Stimulated activated CD8-positive, alpha-beta memory T cell treated with anti-CD3 and anti-CD28 coated beads, Interleukin-15, amount 100 ng/mL, for 48 hours (primary cell): ENCODE measurements at places on chromosomes 1 and 21.

DNA sequence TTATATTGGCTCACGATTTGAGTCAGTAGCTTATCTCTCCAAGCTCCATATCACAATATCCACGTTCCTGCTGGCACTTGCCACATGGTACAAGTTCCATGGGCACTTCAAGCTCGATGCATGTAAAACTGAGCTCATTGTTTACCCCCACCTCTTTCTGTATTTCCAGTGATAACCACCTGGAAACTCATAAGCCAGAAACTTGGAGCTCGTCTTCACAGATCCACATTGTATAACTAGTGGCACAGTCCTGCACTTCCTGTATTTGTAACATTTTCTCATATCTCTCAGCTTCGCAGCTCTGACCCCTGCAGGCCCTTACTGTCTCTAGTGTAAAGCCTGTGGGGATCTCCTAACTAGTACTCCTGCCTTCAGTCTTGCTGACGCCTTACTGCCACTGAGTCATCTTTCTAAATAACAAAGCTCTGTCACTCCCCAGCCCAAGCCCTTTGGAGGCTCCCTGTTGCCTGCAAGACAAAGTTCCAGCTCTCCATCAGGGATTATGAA, 6.5 kb upstream of the C2CD4D start:
- no peak for DNase-seq

DNA sequence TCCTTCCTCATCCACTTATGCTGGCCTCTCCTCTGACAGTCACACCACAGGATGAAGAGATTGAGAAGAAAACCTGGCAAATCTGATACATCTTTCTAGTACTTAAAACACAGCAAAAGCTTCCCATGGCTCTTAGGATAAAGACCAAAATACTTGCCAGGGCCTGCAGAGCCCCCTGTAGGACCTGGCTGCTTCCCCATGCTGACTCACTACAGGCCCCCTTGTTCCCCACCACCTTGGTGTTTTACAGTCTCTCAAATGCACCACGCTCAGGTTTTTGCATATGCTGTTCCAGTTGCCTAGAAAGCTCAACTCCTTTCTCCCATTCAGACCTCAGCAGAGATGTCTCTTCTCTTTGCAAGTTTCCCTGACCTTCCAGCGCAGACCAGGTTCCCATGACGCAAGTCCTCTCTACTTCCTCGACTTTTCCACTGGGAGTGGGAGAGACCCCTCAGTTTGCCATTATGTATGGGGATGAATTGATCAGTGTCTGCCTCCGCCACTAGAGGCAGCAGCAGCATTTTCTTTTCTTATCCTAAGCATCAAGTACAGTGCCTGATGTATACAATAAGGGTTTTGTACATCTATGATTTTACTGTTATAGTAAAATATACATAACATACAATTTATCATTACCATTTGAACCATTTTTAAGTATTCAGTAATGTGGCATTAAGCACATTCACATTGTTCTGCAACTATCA, 113.8 kb upstream of the C8B start:
- DNase-seq: no peak

DNA sequence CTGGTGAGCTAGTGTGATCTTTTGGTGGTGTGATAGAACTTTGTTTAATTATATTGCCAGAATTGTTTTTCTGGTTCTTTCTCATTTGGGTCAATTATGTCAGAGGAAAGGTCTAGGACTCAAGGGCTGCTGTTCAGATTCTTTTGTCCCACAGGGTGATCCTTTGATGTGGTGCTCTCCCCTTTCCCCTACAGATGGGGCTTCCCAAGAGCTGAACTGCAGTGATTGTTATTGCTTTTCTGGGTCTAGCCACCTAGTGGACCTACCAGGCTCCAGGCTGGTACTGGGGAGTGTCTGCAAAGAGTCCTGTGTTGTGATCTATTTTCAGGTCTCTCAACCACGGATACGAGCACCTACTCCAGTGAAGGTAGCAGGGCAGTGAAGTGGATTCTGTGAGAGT, 25.9 kb upstream of the CD84 start:
- no peak for DNase-seq

DNA sequence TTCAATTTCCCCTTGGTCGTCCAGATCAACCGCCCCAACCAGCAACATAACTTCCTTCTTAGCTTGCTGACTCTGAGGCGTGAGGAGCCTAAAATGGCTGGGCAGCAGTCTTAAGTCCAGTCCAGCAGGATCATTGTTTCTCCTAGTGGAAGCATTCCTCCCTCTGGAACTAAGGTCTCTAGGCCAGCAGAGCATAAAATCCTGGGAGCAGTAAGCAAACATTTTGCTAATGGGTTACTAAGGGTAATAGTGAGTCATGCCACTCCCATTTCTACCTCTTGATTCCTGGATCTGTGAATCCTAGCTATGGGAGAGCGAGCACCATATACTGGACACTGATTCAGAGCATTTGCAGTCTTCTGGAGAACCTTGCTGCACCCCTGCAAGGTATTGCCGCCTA, 59.9 kb downstream of the ADSS2 start:
- DNase-seq: no peak

DNA sequence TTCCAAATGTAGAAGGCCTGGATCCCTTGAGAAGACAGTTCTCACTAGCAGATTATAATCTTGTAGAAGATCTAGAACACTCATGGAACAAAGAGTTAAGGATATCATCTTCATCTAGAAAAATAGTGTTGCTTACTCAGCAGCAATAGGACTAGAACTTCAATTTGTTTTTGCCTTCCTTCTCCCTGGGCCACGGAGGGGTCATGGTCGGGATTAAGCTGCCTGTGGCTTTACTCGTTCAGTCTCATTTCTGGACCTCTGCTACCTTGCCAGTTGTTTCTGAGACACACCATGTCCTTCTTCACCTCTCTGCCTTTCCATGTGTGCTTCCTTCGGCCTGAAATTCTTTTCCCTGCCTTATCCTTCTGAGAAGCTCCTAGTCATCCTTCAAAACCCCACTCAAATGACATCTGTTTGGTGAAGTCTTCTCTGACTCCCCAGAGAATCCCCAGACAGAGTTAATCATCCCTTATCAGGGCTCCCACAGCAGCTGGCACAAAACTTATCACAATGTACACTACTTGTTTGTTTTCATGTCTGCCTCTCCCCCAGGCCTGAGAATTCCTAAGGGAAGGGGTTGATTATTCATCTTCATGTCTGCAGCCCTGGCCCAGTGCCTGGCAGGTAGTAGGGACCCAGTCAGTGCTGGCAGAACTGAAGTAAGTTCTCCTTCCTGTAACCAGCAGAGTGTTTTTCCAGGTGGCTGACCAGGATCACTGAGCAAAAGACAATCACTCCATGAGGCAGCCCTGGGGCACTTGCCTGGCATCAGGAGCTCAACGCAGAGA, 15.5 kb upstream of the SNX27 start:
- DNase-seq: no peak

DNA sequence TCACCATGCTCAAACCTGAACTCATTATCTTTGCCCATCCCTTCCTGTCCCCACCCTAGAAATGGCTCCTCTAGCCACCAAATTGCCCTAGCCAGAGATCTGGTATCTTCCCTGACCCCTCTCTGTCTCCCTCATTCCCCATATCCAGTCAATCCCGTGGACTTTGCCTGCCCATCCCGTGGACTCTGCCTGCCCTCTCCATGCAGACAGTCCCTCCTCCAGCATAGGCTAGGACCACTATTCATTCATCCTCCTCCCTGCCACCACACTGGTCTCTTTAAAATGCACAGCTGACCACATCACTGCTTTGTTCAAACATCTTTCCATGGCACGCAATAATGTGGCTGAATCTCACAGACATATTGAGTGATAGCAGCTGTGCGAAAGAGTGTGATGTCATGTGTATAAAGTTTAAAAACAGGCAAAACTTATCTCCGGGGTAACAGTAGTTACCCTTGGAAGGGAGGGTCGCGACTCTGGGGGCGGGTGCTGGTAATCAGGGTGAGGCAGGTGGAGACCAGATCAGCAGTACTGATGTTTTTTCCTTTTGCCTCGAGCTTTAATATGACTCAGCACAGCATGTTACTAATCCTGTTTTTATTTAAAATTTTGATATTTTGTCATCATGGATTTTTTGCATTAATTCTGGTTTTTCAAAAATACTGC, 4.8 kb upstream of the SLC2A1 start:
- DNase-seq: no peak

DNA sequence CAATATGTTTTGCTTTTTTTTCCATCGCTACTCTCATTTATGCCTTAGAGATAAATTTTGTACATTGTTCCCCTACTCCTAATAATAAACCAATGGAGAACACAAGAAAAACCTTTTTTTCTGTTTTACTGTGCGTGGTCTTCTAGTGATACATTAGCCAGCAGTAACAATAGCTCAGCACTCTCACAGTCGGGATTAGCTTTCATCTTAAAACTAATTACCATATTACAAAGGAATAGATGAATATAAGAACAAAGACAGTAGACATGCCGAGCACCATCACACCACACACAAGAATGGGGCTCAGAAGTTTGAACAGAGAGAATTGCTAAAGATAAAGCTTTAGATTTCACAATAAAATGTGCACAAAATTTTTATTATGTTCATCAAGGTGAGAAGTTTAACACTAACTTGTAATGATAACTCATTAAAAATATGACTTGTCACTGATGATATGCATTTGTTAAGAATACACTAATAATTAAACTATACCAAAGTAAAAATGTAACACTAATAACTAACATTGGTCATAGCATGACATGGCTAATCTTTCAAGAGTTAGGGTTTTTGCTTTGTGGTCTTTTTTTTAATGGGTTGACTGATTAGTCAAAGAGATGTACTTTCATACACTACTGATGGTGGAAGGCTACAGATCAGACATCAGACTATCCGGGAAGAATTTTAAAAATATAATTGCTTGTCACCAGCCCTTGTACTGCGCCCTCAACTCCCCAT, 61.8 kb downstream of the EXTL2 start:
- DNase-seq: no peak

- DNase-seq: no peak
These were observed 63.6 kb downstream of the KAZN start for GRCh38 chr1:14662116-14662515.

- DNase-seq: no peak
These were observed 98.9 kb downstream of the PGBD5 start for GRCh38 chr1:230326971-230327891.

- no peak for DNase-seq
These were observed 152.3 kb upstream of the RAB4A start for GRCh38 chr1:229118477-229119061.

DNA sequence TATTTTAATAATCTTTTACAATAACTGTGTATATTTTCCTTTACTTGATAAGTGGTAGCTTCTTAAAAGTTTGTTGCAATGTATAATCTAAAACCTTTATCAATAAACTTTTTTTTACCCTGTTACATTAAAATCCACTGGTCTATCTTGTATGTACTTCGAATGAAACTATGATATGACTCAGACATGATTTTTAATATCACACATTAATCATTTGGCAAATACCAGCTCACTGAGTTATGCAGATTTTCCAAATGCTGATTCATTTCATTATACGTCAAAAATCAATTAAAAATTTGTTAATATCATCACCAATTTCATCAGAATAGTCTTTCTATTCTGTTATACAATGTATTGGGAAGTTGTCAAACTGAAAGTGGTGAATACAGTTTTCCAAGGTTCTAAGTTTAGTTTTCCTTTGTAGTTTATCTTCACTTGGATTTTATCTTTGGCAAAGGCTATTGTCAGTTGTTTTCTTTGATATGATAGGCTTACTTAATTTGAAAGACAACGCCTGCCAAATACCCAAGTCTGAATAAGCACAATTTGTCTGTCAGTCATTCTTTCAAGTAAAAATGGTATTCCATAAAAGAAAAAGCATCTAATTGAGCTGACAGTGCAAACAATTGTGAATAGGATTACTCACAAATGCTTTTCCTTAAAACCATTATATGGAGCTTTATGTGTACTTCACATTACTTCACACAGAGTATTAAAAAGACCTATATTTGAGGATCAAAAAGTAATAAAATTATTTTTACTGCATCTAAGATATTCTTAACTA, 127.0 kb downstream of the NME7 start:
- no peak for DNase-seq

DNA sequence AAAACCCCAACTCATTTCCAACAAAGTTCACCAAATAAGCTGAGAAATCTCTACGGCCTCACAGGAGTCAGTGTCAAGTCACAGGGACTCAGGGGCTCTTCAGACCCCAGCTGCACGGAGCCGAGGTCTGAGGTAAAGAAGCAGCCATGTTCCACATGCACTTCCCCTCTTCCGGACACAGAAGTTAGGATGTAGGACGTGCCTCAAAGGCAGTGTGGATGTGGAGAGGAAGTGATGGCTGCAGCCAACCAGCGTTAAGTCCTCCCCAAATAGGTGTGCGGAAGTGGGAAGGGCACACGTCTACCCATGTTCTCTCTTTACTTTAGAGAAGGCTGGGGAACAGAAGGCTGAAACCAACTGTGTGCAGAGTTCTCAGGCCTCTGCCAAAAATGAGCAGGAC, 14.6 kb upstream of the NCF2 start:
- no peak for DNase-seq

DNA sequence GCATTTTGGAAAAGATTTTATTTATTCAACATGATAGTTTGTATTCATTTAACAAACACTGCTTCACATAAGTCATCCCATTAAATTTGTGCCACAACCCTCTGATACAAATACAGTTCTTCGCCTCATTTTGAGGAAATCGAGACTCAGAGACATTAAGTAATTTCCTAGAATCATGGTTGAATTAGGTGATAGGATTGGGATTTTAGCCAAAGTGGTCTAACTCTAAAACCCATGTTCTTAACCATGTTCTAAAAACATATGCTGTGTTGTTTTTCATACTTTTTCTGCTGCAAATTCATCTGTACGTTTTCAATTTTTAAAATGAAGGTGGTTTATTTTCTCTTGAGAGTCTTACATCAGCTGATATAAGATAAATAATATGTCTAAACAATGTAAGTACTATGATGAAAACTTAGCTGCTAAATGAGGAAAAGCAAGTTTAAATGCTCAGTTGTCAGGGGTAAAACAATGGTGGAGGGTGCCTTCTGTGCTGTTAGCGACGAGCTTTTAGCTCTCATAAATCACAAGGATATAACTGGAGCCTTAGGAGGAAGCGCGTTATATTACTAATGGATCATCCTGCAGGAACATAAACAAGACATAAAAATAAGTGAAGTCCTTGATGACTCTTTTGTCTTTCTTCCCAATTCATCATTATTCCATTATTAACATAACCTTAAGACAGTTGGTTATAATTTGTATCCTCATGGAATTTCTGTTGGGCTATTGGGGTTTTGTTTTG, 97.7 kb downstream of the CACHD1 start:
- DNase-seq: no peak

DNA sequence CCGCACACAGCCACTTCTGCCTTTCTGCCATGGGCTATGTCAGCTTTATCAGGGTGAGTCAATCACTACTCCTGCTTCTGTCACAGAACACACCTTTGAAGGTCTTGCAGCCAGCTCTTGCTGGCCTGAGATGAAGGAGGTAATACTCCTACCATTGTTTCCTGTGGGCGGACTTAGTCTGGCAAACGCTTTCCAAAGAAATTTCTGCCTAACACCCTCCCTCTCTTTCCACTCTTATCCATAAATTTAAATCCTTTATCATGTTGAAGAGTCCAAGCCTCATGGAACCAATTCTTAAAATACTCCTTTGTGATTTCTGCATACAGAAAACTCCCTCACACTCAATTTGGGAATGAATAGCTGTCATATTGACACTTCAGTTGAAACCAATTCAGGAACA, 633.1 kb upstream of the CHRM3 start:
- DNase-seq: no peak
